ENCODE measurements at places on chromosomes 4 and X. TPM values are rescaled to one million over a fixed set of nuclear protein-coding genes. Genes with fewer than 3 reads are reported as not detected.

ETDB gene
- not detected for total RNA-seq

SH3D19 gene
- total RNA-seq: 26.4 TPM

CTAG2 gene
- not detected for total RNA-seq

HEPH gene
- total RNA-seq: under 0.01 TPM

XAGE1A gene
- total RNA-seq: not detected

MFAP3L gene
- total RNA-seq: 0.97 TPM

CRMP1 gene
- total RNA-seq: not detected

ANOS1 gene
- 0.97 TPM for total RNA-seq

GAGE12C gene
- total RNA-seq: not detected

PAGE5 gene
- total RNA-seq: not detected

MAGEB1 gene
- total RNA-seq: not detected

COX7B gene
- 372 TPM for total RNA-seq

SPACA5 gene
- total RNA-seq: not detected

DCHS2 gene
- not detected for total RNA-seq

ASB12 gene
- not detected for total RNA-seq

F11 gene
- total RNA-seq: not detected

RNF128 gene
- under 0.01 TPM for total RNA-seq

SLC4A4 gene
- 0.76 TPM for total RNA-seq

FRYL gene
- total RNA-seq: 66.3 TPM

ZAR1 gene
- total RNA-seq: not detected

NSG1 gene
- 4.9 TPM for total RNA-seq

All from epithelial cell of umbilical artery (primary cell).